EL (cell line): ENCODE measurements at places on chromosomes 1 and 21.
A peak's percentile ranks its signal among the peaks of the same experiment; 100 is the strongest.

DNA sequence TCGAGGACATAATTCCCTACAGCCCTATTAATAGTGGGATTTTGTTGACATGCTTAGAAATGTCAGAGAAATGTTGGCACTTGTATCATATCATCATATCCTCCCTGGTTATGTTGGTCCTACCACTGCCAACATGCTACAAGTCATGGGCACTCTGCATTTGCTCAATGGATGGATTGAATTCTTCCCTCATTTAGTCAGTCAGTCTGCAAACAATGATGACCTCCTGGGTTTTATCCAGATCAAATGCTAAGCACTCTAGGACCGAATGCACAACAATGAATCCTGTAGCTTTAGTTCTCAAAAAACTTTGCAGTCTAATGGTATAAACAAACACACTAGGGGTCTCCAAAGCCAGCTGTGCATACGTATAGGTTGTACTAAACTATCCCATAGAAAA, 357.2 kb upstream of the DPYD start:
- DNase-seq, result peak; percentile 2

- no peak for DNase-seq
Measured at GRCh38 chr1:196902344-196902743, 14.5 kb downstream of the CFHR4 start.

DNA sequence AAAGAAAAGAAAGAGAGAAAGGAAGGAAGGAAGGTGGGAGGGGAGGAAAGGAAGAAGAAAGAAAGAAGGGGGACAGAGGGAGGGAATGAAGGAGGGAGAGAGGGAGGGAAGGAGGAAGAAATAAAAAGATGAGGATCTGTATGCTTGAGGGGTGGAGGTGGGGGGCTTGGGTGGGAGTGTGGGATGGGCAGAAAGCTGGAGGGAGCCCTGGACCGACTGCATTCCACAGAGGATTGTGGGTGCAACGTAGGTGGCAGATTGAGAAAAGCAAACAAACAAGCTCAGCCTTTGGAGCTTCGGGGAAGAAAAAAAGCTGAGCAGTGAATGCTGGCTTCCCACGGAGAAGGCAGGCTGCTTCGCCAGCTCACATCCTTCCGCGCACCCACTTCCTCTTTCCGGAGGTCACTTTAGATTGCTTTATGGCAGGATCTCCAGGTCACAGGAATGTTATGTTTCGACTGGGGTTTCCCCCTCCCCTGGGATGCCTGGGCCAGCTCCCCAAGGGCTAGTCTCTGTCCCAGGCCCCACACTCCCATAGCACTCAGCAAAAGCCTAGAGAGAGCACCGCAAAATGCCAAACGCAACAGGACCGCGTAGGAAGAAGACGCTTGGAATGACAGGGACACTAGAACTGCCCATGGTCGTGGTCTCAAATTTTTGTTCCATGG, 20.7 kb upstream of the LGALS8 start:
- peak; percentile 87 for DNase-seq

DNA sequence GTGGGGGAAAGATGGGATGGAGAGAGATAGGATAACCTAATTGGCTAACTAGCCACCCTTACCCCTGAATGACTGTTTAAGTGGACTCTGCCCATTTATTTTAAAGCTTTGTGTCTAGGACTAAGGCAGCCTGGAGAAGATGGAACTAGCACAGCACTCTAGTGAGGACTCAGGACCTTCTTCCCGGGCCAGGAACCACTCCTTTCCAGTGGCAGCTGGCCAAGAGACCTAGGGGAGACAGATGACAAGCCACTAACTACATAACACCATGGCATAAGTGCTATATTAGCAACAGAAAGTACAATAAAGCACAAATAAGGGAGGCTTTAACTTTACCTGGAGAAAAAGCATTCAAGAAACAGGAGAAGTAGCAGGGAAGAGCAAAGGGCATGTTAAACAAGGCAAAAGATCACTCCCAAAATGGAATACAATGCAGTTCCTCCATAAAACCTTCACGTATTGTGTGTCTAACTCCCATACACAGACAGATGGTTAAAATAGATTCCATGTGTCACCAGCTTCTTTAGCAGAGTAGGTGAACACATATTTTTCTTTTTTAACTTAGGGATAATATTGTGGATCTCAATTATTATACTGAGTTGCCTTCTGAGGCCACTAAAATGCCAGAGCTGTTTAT, 20.6 kb downstream of the CLCA1 start:
- no peak for DNase-seq

DNA sequence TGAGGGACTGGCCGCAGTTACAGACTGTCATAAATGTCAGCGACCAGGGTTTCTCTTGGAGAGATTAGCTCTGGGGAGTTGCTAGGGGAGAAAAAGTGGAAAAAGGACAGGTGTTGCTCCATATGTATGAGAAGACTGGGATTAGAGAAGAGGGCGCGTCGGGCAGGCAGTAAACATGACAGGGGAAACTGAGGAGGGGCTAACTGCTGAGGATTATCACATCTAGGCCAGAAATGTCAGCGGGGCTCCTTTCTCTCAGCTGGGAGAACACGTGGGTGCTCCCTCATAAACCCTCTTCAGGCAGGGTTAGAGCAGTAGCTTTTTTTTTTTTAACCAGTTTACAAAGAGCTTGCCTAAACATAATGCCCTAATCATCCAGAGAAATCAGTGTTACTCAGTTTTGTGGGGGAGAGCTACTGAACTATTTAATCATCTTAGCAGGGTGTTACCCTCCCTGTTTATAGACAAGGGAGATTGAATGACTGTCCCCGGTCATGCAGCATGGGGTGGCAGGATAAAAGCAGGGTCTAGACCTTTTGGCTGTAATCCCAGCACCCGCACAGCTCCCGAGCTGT, 35.2 kb downstream of the ELAPOR1 start:
- no peak for DNase-seq

- DNase-seq, result peak; percentile 47
Measured at GRCh38 chr1:87869567-87869966, 540.9 kb downstream of the LMO4 start.

DNA sequence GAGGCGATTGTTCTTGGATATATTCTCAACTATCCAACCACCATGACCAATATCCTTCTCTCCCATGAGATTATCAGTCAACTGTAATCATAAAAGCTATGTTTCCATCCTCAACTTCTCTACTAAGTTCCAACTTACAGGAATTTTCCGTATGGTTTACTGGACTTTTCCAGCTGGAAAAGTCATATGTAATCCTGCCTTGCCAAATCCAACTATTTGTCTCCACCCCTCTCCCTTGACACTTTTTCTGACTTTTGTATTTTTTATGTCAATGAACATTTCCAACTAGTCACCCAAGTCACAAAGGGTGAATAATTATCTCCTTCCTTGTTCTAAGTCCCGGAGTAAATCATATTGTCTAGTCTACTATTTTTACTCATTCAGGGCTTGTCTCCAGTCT, 293.1 kb downstream of the USP25 start:
- no peak for DNase-seq
